Central memory CD4-positive, alpha-beta T cell (primary cell): ENCODE measurements at places on chromosomes 16 and 17.

GRCh38 chr16:23025692-23026307, 123.5 kb downstream of the USP31 start:
- DNase-seq = no peak

- DNase-seq = no peak
These were observed 87.7 kb downstream of the ENGASE start for GRCh38 chr17:79162012-79162963.

DNA sequence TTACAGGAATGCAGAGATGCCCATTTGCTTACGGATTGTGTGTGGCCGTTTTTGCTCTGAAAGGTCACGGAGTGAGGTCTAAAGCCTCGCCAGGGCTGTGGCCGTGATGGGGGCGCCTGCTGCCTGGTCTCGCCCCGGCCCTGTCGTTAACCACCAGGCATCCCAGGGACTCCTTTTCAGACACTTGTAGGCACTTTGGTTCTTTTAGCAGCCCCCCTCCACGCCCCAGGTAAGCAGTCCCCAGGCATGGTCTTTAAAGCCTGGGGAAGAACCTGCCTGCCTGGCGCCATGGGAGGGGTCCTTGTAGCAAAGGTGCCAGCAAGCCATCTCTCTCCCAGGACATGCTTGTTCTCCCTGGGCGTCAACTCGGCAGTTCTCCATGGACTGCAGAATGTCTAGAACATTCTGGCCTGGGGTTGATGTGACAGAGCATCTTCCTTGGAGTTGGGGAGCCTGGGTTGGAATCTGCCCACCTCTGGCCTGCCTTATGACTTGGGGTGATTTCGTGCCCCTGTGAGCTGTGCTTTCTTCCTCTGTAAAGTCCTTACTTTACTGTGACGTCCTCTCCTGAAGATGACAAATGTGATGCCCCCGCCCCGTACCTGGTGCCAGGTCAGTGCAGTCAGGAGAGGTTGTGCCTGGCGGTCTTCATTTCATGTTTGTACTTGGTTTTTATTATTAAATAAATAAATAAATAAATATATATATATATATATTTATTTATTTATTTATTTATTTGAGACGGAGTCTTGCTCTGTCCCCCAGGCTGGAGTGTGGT, 5.4 kb downstream of the KCTD5 start:
- no peak for DNase-seq

DNA sequence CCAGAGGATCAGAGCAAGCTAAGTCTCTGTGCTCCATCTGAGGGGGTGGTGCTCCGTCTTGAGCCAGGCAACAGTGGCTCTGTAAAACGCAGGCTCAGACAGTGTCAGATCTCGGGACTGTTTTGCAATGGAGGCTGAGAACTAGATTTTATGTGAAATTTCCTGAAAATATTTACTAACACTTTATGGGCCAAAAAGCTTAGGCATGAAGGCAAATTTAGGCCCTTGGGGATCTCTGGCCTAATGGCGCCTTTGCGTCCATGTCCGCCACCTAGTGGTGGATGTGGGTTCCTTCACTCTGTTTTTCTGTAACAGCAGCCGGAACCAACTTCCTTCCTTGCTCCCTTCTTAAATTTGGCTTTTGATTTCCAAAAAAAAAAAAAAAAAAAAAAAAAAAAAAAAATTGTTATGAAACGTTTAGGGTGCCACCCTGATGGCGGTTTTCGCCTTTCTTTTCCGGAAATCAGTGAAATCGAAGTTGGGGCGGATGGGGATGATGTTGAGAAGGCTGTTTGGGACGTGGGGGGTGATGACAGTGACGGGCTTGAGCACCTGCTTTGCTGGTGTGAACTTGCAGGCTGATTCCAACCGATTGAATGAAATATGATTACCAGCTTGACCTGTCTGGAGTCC, 14.0 kb upstream of the ELAC2 start:
- peak; percentile 42 for DNase-seq

DNA sequence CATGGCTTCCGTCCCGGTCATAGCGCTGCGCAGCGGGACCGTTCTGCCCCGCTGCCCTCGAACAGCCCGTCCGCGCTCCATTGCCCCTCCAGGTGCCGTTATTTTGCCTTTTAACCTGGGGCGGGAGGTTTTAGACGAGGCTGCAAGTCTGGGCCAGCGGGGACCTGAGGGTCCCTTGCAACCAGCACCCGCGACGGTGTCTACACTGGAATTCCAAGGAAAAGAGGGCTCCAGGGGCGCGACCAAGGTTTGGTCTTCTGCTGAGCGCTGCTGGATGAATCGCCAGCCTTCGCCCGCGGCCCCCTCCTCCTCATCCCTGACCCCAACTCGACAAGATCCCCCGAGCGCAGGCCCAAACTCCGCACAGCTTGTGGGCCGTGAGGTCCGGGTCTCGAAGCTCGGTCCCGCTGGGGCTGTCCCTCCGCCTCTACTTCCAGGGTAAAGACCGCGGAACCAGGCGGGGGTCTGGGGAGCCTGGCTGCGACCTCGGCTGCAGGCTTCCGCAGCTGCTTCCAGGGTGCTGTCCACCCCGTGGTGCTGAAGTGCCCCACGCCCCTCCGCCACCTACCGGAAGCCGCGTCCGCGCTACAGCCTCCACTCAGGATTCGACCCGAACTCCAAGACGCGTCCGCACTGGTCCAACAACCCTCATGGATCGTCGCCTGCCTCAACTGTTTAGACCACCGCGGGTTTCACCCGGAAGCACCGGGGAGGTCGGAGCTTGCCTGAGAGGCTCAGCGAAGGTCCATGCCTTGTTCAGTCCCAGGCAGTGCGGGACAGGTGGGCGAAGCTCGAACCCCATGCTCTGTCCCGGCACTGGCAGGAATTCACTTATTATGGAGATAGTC, 10.1 kb upstream of the CA4 start:
- DNase-seq = peak; percentile 55

- peak; percentile 78 for DNase-seq
These were observed at the start of gene SNAI3 for GRCh38 chr16:88686439-88687253. SNAI3 (minus strand) TSS chr16:88686507; CDS start chr16:88686406, 101 bp downstream.

DNA sequence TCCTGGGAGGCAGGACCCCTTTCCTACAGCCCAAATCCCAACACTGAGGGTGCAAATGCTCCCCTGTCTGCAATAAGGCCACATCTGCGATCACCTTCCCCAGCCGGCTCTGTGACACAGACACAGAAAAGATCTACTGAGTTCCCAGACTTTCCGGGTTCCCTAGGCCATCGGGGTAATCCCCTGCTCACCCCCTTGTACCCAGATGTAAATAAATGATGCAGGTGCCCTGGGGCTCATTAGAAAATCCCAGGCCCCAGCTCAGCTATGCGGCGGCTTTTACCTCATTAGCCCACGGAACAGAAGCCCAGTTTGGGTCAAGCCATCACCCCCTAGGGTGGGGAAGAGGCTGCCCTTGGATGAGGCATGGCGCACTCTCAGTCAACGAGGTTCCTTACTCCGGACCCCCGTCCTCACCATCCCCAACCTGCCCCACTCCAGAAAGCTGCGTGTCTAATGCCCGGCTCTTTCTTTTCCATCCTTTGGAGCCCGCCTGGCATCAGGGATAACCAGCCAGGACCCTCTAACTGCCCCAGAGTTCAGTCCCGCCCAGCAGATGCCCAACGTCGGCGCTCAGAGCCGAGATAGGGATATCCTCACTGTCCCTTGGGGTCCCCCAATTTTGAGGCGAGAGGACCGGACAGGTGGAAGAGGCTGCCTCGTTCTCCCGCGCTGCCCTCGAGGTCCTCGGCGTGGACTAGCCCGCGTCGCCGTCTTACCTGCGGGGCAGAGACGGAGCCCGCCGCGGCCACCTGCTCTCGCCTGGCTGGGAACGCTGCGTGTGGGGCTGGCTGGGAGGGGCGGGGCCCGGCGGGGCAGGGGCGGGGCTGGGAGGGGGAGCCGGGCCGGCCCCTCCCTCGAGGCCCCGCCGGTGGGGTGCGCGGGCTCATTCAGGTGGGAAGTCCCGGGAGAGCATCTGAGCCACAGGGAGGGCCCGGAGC, at the start of gene ZNF385C:
TSS of gene ZNF385C (minus strand) at position 783 of the 941 bp plus-strand sequence. CDS start 35,417 bp downstream, outside the sequence.
- no peak for DNase-seq

DNA sequence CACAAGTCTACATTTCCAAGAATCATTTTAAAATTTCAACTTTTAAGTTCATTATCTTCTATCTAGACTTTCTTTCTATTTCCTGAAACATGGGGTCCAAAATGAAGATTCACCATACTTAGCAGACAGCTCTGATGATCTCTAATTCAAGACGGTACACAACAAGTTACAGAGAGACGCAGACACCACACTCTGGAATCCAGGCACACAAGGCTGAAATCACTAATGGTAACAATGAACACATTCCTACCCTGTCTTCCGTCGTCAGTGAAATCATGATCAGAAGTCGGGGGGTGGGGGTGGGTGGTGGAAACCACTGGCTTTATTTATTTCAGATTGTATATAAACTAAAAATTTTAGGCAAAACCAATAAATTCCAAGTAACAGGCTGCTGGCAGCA, 78.5 kb downstream of the ITFG1 start:
- no peak for DNase-seq

DNA sequence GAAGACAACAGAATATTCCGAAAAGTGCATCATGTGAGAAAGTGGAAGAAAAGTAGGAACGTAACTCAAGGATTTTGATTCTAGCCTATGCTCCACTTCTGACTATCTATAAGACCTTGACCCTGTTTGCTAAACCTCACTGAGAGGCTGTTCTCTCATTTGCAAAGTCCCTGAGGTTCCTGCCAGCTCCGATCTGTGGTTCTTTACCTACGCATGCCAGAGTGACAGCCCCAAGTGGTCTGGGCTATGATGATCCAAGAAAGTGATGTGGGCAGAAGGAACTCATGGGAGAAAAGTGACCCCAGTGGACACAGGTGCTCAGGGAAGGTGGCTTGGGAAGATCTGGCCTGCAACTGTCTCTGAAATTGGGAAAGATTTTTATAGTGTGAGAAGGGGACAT, 301.1 kb upstream of the CDH11 start:
- no peak for DNase-seq

DNA sequence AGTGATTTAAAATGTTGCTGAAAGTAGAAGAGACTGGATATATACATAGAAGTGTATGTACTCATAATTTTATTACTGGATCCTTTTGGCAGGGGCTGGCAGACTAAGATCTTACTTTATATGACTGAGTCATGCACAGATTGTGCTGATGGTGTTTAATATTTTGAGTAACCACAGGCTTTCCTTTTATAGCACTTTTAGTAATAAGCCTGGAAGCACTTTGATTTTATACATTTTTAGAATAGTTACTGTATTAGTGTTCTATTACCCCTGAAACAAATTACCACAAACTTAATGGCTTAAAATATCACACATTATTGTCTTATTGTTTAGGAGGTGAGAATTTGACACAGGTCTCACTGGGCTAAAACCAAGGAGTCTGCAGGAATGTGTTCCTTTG, 113.4 kb upstream of the CDH8 start:
- no peak for DNase-seq

DNA sequence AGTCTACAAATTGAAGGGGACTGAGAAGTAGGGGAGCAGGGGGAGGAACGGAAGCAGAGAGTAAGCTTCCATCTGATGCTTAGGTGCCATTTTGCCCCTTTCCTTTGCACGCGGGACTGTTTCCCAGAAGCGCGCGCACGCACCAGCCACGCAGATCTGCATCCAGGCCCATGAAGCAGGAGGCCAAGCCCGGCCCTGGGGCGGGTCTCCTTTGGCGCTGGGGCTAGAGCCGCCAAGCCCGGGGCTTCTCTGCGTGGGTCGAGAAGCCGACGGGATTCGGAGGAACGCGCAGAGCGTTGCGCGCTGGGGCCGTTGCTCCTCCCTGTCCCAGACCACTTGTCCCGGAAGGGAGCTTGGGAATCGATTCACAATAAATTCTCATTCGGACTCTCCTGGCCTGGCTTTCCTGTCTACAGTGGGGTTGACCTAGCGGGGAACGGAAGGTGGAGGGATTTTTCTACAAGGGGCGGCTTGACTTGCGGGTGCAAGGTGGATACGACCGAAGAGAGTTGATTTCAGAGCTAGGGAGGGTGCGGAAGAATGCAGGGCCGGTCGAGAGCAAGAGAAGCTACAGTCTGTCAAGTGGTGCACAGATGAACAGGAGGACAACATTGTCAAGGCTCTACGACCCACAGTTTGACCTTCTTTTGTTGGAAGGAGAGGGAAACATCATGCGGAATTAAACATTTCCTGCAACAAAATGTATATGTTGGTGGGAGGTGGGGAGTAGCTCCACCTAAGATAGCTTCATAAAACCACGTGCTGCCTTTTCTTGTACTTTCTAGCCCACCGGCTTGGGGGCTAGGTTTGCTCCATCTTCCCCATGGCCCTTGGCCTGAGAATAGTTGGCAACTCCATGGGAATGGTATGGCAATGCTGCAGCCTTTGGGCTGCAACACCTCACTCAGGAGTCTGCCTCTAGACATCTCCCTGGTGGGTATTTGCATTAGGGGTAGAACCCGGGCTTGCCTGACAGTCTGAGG, 4.5 kb downstream of the HOXB9 start:
- DNase-seq = no peak

GRCh38 chr16:1469693-1470201, 5.1 kb downstream of the CLCN7 start:
- DNase-seq = no peak

GRCh38 chr16:63365649-63366304, 1329.5 kb upstream of the CDH8 start:
- no peak for DNase-seq

DNA sequence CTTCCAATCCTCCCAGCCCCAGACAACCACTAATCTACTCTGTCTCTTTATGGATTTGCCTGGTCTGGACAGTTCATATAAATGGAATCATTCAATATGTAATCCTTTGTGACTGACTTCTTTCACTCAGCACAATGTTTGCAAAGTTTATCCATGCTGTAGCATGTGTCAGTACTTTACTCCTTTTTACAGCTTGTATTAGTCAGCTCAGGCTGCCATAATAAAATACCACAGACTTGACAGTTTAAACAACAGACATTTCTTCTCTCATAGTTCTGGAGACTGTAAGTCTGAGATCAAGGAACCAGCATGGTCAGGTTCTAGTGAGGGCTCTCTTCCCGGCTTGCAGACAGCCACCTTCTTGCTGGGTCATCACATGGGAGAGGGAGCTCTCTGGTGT, 41.3 kb downstream of the GPRC5B start:
- DNase-seq = no peak
